Amniotic stem cell (primary cell): ENCODE measurements at places on chromosomes 11 and 22.

GRCh38 chr11:93160808-93161207, 37.0 kb downstream of the SLC36A4 start:
- DNase-seq = no peak

DNA sequence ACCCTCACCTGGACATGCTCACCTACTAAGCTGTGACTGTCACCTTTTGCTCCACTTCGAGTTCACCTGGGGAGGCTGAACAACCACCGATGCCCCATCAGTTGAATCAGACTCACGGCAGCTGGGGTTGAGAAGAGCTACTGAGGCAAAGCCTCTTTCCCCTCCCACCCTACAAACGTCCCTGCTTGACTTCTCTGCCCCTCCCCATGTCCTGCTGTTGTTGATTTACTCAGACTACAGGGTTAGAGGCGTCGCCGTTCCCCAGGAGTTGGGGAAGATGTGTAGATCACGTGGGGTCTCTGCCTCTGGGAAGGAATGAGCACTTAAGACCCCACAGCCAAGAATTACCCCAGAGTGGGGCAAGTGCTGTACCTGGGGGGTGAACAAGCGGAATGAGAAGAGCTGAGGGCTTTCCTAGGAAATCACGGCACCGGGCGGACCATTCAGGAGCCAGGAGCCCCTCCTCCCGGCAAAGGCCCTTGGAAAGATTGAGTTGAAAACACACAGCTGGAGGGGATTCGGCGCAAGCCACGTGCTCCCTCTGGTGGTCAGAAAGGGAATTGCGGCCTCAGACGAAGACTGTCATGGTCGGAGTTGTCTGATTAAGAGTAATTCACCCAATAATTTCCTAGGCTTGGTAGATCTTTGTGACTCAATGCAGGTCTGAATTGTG, 7.0 kb downstream of the FXYD2 start:
- DNase-seq = peak; percentile 38

DNA sequence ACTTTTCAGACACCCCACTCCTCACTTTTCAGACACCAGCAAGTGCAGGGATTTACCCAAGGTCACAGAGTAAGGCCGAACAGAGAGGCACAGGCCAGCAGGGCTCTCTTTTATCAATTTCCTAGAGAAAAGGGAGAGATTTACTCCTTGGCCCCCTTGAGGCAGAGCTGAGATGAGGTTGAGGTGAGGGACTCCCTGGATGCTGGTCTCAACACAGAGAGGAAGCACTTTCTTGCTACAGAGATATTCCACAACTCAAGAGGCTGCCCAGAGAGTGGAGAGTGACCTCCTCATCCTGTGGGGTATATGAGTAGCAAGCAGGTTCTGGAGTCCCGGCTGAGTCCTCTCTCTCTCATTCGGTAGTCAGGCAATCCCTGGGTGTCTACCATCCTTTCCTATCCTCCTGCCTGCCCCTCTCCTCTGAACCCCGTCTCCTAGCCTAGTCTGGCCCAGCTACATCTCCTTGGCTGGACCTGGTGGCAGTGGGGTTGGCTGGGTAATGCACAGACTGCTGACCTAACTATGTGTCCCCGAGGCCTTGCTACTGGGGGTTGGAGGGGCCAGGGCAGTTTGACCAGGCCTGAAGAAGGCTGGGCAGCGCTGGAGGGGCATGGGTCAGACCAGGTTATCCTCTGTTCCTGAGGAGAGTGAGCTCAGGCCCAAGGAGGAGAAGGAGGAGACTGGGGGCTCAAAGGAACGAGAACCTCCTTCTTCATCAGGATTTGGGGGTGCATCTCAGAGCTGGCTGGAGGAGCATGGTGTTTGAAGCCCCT, 1.8 kb upstream of the ARHGEF17 start:
- DNase-seq = no peak

DNA sequence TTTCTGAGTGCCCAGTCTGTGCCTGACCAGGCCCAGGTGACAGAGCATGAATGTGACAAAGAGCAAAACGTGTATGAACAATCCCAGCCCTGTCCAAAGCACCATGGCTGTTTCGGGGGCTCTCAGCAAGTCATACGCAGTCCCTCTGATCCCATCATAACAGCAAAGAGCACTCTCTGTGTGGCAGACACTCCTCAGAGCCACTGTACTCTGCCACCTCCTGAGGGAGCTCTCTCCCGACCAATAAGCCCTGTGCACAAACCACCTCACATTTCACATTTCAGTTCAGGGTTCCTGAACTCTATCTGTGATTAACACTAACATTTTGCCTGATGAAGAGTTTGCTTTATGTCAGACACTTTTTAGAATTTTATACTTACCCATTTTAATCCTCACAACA, 6.6 kb downstream of the DGCR2 start:
- DNase-seq = no peak
